ENCODE measurements at places on chromosomes 12 and 14. TPM values are rescaled to one million over a fixed set of nuclear protein-coding genes. Genes with fewer than 3 reads are reported as not detected.

C14orf39 gene
- total RNA-seq, result not detected

DNA sequence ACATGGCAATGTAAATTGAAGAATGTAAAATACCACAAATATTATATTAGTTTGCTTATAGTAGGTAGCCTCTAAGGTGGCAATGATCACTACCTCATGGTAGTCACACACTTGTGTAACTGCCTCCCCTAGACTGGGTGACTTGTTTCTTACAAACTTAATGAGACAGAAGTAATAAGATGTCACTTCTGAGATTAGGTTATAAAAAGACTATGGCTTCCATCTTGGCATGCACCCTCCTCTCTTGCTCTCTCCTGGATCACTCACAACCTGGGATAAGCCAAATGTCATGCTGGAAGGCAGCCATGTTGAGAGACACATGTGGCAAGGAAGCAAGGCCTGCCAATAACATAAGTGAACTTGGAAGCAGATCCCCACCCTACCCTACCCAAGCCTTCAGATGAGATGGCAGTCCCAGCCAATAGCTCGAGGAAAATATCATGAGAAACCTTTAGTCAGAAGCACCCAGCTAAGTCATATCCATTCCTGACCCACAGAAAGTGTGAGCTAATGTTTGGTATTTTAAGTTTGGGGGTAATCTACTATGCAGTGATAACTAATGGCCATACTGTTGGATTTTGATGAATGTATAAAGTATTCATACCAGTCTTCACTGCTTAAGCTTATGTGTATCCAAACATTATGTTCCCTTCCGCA lies 43.3 kb downstream of the PPP1R12A start:
- peak; percentile 16 for DNase-seq

NDRG2 gene
- 2.2 TPM for total RNA-seq

GRCh38 chr12:3233797-3234196 lies 156.6 kb downstream of the TSPAN9 start:
- no peak for DNase-seq
